ENCODE measurements at places on chromosomes 4 and X.

GRCh38 chrX:45351478-45351877 is 150.8 kb upstream of the DIPK2B start:
- DNase-seq, result no peak

DNA sequence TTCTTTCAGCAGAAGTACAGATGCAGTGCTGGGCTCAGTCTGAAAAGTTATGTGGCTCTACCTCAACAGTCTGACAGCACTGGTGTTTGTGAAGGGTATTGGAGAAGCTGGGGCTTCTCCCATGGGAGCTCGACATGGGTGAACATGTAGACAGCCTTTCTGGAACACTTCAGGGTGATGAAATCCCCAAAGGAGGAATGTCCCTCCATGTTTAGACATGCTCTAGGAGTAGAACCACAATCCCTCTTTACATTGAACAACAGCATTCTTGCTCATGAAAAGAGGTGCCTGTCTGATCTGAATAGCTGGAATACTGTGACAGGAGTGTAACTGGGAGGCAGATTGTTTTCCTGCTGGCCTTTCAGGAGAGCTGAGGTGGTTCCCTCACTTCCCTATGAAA is 53.8 kb upstream of the NAP1L2 start:
- no peak for DNase-seq

DNA sequence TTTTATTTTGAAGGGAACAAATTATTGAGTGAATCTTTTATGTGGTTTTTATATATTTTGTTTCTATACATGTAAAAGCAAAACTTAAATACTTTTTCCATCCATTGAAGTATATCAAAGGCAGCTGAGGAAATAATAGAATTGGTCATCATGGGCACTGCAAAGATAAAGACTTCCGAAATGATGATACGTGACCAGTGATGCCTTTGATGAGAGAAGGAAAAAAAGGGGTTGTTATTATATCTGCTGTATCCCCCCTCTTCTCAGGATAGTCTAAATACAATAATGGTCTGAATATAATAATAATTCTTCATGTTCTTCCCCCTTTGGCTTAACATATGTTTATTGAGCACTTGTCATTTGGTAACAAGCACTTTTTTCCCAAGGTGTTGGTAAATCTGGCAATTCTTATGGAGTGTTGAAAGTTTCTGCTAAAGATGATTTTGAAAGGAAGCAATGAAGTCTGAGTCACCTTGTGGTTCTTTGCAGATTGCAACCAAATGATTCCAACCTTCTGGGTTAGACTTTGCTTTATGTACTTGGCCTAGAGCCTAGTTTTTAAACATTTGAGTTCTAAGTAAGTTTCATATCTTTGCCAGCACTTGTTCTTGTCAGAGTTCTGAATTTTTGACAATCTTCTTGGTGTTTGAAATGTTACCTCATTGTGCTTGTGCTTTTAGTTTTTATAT is 60.8 kb downstream of the USP9X start:
- DNase-seq, result no peak

DNA sequence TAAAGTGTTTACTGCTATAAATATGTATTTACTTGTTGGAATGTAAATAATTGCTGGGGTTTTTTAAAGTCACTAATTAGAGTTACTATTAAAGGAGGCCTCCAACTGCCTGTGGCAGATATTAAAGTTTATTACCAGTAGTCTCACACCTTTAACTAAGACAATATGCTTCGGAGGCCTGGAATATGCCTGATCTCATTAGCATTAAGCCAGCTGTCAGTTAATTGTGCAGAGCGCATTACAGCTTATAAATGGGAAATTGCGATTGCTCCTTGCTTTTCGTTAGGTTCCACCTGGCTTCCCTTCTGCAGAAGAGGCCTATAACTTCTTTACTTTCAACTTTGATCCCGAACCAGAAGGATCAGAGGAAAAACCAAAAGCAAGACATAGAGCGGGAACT is 41.3 kb downstream of the CC2D2A start:
- no peak for DNase-seq

GRCh38 chrX:150446151-150446550 is 83.0 kb downstream of the MAMLD1 start:
- no peak for DNase-seq

DNA sequence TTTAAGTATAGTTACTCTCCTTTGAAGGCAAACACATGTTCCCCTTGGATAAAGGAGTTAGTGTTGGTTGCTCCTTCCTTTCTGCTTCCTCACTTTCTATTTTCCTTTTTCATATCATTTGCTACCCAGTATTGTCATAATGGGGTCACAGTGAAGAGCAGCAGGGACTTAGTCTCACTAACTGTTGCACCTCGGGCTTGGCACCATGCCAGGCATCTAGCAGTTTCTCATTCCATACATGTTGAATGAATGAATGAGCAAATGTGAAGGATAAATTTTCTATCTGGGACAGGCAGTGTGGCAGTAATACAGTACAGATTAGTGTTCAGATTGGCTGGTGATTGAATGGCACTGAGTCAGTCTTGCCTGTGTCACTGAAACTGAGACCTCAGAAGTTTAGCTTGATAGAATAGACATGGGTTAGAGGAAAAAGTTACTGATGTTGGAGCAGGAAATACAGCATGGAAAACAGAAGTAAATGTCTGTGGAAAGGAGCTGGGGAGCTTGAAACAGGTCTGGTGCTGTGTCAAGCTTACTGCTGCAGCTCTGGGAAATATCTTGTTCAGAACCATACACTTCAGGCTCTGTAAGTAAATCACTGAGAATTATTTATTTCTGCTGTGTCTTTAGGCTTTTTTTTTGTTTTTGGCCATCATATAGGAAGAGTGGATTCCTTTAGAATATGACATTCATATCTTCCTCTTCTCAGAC is 55.8 kb upstream of the PITX2 start:
- no peak for DNase-seq

GRCh38 chr4:72768364-72768763 is 199.3 kb upstream of the ADAMTS3 start:
- DNase-seq, result no peak

GRCh38 chr4:184385705-184386141 is 88.6 kb downstream of the IRF2 start:
- no peak for DNase-seq

GRCh38 chr4:42216664-42217063 is 64.2 kb upstream of the BEND4 start:
- no peak for DNase-seq

DNA sequence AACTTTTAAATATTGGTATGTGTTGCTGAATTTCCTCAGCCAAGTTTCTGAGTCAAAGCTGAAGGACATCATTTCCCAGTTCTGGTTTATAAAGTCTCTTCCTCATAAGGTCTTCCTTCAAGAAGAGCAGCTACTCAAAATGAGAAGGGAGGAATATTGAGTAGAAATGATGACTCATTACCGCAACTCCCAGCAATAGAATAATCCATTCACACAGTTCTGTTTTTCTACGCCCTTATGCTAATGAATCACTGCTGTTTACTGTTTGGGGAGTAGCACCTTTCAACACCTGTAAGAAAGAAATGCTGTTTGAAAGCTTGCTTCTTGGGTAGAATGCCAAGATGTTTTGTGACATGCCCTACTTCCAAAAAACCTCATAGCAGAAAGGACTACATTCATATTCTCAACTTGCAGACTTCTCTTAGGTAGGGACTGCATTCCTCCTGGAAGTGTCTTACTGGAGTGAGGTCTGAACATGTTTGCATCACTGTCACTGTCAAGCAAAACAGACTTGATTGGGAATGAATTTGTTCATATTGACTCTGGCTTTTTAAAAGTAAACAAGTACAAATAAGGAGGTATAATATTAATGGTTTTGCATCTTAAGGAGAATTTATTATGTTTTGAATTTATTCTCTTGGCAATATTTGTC is 147.2 kb upstream of the BANK1 start:
- DNase-seq, result no peak

- DNase-seq, result no peak
These were observed 471.5 kb downstream of the PCDH10 start for GRCh38 chr4:133620555-133620954.

DNA sequence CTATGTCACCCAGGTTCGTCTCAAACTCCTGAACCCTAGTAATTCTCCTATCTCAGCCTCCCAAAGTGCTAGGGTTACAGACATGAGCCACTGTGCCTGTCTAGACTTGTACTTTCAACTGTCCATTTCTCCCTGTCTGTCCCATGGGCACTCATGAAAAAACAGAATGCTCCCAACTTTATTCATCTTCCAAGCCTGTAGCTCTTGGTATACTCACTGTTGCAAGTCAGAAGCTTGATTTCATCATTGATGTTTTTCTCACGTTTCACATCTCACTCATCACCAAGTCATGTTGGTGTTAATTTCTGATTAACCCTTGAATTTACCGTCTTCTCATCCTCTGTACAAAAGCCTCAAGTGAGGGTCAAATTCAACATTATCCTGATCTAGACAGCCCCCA is 7.3 kb upstream of the SRP72 start:
- no peak for DNase-seq

GRCh38 chr4:39354254-39354552 is 12.0 kb downstream of the RFC1 start:
- no peak for DNase-seq

DNA sequence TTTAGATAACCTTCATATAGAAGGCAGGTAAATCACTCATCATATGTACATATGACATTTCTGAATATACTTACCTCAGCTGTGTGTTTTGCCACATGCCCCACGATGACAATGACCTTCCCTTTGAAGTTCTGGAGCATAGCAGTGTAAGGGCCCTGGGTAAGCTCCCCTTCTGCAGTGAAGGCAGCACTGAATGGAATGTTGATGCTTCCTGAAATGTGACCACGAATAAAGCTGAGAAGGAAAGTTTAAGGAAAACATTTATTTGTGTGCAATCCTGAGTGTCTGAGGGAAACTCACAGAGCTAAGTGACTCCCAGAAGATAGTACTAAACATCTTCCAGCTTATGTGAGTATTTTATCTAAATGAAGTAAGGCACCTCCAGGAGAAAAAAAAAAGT is 200.1 kb downstream of the NPNT start:
- DNase-seq, result no peak

DNA sequence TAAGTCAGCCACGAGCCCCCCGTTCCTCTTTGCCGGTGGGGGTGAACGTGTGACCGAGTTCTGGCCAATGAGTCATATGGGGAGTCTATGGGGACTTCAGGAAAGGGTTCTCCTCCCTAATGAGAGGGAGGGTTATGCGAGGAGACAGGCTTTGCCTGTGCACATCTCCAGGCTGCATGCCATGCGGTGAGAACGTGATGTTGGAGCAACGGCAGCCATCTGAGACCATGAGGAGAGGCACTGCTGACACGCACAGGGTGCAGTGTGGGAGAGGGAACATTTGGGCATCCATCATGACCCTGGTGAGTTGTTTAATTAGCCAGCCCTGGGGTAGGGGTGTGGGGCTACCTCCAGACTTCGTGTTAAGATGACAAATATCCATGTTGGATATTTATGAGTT is 55.8 kb downstream of the ABLIM2 start:
- no peak for DNase-seq

DNA sequence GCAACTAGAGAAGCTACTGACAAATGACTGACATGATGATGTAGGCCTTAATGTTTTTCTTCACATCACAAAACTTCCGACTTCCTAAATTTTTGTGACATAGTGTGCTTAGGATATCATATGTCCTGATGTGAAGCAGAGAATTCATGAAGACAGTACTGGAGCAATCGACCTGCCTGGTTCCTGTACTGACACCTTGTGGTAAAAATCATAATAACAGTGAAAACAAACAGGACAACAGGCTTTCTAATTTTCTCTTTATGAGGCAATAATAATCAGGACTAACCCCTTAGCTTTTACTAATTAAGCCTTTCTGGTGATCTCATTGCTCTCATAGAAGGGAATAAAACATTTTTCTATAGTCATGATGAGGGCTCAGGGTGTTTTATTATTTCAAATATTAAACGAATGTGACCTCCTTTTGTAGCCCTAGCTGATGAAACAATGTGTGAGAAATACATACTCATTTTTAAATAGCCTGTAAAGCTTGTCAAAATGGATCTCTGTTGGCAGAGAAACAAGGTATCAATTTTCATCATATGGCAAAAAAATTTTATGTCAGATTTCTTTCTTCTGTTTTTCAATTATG is 158.4 kb downstream of the TENT5D start:
- no peak for DNase-seq

DNA sequence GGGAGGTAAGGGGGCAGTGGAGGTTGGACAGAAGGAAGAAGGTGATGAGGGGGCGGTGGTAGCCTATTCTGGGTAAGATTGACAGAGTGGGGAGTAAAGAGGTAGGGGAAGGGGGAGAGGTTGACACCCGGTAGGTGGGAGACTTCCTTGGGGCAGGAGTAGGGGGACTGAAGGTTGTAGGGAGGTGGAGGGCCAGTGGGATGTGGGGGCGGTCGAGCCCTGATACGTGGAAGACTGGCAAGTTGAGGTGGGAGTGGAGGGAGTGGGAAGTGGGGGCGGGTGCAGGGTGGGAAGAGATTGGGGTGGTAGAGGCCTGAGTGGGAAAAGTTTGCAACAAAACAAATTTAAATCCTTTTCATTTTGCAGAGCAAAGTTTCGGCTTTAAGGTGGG is 1.7 kb downstream of the GCNA start:
- DNase-seq, result no peak

DNA sequence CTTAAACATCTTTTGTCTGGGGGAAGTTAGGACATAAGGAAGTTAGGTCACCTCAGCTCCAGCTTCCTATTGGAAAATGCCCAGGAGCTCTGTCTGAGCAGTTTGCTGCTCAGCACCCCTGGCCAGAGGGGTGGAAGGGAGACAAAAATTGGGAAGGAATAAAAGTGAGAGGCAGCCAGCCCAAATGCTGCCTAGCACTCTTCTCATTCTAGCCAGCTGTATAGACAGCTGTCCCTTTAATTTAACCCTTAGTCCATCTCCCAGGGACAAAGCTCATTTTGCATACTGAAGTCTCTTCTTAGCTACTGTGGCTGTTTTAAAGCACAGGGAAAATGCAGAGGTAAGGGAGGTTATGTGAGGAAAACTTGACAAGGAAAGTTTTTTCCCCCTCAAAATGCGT is 89.5 kb upstream of the CITED1 start:
- no peak for DNase-seq

DNA sequence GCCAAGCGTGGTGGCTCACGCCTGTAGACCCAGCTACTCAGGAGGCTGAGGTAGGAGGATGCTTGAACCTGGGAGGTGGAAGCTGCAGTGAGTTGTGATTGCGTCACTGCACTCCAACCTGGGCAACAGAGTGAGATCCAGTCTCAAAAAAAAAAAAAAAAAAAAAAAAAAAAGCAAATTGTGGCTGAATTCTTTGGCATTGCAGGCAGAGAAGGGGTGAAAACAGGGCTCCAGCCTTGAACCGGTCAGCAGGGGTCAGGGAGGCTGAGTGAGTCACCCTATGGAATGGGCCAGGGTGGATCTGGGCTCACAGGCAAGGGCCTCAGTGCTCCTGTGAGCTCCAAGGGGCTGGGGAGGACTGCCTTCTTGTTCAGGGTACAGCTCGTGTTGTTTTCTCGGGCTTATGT is 13.2 kb upstream of the FAM3A start:
- no peak for DNase-seq

DNA sequence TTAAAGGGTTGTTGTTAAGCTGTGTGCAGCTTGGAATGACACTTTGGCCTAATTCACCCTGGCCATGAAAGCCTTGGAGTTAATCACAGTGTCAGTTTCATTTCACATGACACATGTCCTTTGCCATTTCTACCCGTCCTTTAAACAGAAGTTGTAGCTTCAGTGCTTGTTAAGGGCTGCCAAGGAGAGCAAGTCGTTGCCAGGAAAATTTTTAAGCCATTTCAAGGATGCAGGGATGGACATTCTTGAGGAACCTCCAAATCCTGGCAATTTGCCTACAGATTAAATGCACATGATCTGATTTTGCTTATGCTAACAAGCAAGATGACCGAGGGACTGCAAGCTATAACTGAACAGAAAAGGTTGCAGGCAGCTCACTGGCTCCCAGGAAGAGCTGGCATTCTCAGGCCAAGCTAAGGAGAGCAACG is 40.5 kb downstream of the SETD7 start:
- no peak for DNase-seq

GRCh38 chr4:32037399-32037798 is 1317.2 kb downstream of the PCDH7 start:
- DNase-seq, result no peak
